ENCODE measurements at places on chromosomes 2 and 18.
A peak's percentile ranks its signal among the peaks of the same experiment; 100 is the strongest.

- DNase-seq: peak; percentile 56
Observed at GRCh38 chr2:58571181-58571852, 330.2 kb upstream of the FANCL start.

DNA sequence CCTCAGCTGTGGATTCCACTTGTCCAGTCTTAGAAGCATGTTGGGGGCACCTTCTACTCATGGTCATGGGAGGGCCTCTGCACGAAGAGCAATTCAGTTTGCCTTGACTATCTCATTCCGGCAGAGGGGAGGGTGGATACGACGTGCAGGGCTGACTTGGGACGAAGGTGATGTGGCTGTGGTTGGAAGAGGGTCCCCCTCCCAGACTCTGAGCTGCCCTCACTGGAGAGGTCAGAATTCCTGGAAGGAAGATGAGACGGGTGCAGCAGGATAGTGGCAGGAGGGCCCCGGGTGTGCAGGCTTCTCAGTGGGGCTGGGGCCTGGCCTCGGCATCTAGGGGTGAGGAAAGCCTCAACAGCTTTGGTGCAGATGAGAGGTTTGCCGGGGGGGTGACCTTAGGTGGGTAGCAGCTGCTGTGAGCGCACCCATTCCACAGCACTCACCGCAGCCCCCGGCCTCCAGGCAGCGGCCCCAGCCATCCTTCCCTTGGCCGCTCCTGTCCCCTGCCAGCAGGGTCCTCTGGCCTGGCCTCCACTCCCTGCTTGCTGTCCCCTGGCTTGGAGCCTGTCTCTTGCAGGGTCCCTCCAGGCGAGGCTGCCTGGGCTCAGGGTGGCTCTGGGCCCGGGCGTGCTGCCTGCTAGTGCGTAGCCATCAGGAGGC lies 3.2 kb downstream of the RNPEPL1 start:
- DNase-seq: no peak

DNA sequence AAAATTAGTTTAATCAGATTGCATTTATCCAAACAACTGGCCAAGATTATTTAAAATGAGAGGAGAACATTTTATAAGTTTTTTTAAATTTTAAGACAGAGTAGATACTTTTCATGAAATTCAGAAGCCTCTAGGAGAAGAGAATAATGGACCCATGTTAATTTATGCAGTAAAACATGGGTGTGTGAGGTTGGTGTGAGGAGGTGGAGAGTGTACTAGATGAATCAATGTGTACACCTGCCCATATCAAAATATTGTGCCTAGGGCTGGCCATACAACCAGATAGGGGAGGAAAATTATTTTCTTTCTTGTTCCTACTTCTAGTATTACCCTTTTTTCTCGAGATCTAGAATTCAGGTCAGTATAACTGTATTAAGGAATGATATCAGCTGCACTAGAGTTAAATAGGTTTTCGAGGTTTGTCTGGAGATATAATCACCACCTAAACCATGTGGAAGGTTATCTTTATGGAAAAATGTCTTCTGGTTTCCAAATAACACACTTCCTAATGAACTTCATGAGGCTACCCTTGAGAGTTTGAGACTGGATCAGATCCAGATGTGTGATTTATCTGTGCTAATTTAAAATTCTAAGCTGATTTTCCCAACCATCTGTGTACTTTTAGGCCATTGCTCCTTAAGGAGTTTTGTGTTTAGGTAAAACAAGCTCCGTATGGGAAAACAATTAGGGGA lies 37.6 kb downstream of the TMEM178A start:
- DNase-seq: no peak

GRCh38 chr2:55011831-55012671 lies 38.2 kb downstream of the RTN4 start:
- no peak for DNase-seq

DNA sequence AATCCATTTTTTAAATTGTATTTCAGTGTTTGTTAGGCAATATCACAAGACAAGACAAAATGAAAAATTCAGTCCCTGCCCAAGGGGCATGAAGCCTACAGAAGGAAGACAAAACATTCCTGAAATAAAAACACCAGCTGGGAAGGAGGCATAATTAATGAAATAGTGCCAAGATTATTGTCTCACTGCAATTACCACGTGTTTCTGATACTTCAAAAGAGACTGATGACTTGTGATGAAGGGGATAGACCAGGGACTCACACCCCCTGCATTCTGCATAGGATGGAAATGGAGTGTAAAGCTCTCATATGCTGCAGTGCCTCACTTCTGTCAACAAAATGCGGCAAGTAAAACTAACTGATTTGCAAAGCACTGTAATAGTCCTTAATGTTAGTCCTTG lies 178.1 kb downstream of the BARD1 start:
- no peak for DNase-seq

DNA sequence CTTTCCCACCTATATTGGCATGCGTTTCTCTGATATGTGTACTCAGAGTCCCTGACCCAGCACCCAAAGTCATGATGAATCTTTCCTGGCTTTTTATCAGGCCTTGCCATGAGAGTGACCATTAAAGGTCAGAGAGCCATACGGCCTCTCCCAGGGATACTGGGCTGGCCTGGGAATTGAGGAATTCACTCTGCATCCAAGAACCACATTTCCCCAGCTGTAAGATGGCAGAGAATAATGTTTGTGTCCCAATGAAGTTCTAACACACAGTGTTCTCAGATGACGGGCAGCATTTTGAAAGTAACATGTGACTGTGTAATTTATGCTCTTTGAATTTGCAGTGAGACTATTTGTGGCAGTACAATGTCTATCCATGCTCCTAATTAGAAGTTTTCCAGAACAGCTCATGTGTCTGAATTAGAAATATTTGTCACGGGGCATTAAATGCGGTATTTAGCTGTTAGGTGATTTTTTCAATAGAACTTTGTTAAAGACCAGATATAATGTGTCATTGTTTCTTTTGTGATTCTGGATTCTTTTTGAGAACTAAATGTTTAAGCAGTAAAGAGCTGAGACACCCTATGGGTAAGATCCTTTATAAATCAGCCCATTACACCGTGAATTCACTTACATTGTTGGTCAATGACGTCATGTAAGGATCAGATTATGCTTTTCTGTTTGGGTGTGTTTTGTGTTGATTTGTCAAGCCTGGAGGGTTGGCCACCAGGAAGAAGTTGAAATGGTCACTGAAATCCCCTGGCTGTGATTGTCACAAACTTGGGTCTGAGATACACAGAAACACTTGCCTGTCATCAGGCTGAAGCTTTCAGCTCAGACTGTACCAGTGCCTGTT lies 7.3 kb upstream of the SLC3A1 start:
- DNase-seq: no peak

- DNase-seq: no peak
Observed at GRCh38 chr2:48346124-48346536, 183.8 kb upstream of the STON1 start.

GRCh38 chr2:134865067-134865787 lies 26.8 kb downstream of the ACMSD start:
- no peak for DNase-seq

DNA sequence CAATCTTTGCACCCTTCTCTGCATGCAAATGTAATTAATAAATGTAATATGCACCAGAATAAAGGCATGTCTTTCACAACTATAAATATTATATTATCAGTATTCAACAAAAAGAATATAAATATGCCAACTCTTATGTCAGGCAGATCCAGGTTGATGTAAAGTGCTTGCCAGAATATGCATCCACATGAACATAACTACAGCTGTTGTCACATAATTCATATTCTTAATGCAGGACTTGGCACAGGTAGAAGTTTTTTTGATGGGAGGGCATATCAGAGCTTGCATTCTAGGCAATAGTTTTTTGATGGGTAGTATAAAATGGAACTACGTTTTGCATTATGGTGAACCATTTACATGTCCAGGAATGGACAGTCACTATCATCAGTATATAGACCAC lies 544.3 kb downstream of the ZNF804A start:
- DNase-seq: no peak

DNA sequence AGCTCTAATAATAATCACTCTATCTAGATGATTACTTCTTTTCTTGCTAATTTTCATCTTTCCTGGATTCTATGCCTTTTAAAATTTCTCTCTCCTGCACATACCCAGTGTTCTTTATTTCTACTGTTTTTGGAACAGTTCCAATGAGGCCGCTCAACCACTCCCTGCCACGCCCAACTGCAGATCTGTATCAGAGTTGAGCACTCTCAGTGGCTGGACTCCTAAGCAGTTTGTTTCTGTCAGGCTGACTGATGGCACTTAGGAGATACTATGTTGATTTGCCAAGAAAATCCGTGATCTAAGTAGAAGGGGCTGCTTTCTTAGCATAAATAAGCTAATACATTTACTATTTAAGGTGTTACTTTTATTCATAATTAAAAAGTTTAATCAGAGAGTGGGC lies 192.8 kb downstream of the ARHGAP15 start:
- no peak for DNase-seq

- DNase-seq: no peak
Observed at GRCh38 chr18:48790226-48790863, 160.4 kb downstream of the SMAD7 start.

GRCh38 chr18:28903306-28903705 lies 726.4 kb upstream of the CDH2 start:
- no peak for DNase-seq

- DNase-seq: no peak
Observed at GRCh38 chr2:14023558-14023957, 609.0 kb upstream of the LRATD1 start.

GRCh38 chr2:134087371-134087921 lies 166.4 kb upstream of the MGAT5 start:
- DNase-seq: no peak

GRCh38 chr2:179106676-179107428 lies 56.9 kb upstream of the CCDC141 start:
- no peak for DNase-seq

GRCh38 chr2:47160660-47161059 lies 5.6 kb upstream of the STPG4 start:
- DNase-seq: no peak
